Activated naive CD4-positive, alpha-beta T cell treated with anti-CD3 and anti-CD28 coated beads for 36 hours (primary cell): ENCODE measurements at places on chromosomes 13 and 19. TPM values are rescaled to one million over a fixed set of nuclear protein-coding genes. Genes with fewer than 3 reads are reported as not detected.

- H3K4me1 ChIP-seq, result no peaks in the 10 kb centered on the region
- no peak overlapping the region for H3K4me3 ChIP-seq
- H3K27me3 ChIP-seq, result no peaks in the 10 kb centered on the region
- H3K36me3 ChIP-seq, result no peaks in the 10 kb centered on the region
Measured at GRCh38 chr13:65653613-65654012, 1576.5 kb downstream of the PCDH9 start.

MYPOP gene
- 4.5 TPM for total RNA-seq

- peaks cover 30% of the 10 kb centered on the region for H3K4me1 ChIP-seq
- H3K27me3 ChIP-seq, result no peaks in the 10 kb centered on the region
Measured at GRCh38 chr19:1189419-1189818, 15.4 kb upstream of the SBNO2 start.

GRCh38 chr19:20662421-20663105 is 1.2 kb upstream of the ZNF626 start:
- H3K4me3 ChIP-seq, result no peak overlapping the region
- no peak overlapping the region for H3K27ac ChIP-seq
- peaks cover 50% of the 10 kb centered on the region for H3K36me3 ChIP-seq
- H3K27me3 ChIP-seq, result no peaks in the 10 kb centered on the region

TRPC4 gene
- total RNA-seq, result not detected

BRCA2 gene
- 21.3 TPM for total RNA-seq

- peaks cover 30% of the 10 kb centered on the region for H3K36me3 ChIP-seq
- peak; percentile 62 for DNase-seq
- H3K27ac ChIP-seq, result peak overlapping the region; percentile 69
- peak overlapping the region; percentile 71 for H3K4me3 ChIP-seq
Measured at GRCh38 chr19:19628501-19629134, 598 bp upstream of the LPAR2 start.

GRCh38 chr13:103931331-103931845 is 865.2 kb upstream of the SLC10A2 start:
- H3K27ac ChIP-seq, result no peak overlapping the region
- no peak overlapping the region for H3K4me3 ChIP-seq
- H3K27me3 ChIP-seq, result no peaks in the 10 kb centered on the region
- DNase-seq, result no peak
- no peaks in the 10 kb centered on the region for H3K36me3 ChIP-seq

CILP2 gene
- total RNA-seq, result 0.22 TPM

ZNF576 gene
- 11.7 TPM for total RNA-seq

GRCh38 chr13:108919036-108919907 is 289.9 kb downstream of the MYO16 start:
- DNase-seq, result no peak
- no peak overlapping the region for H3K4me3 ChIP-seq
- H3K27ac ChIP-seq, result no peak overlapping the region
- no peaks in the 10 kb centered on the region for H3K27me3 ChIP-seq
- no peaks in the 10 kb centered on the region for H3K36me3 ChIP-seq
- peaks cover 20% of the 10 kb centered on the region for H3K4me1 ChIP-seq

SHISA7 gene
- not detected for total RNA-seq

- H3K4me3 ChIP-seq, result no peak overlapping the region
- H3K4me1 ChIP-seq, result no peaks in the 10 kb centered on the region
- no peak overlapping the region for H3K27ac ChIP-seq
- no peak for DNase-seq
Measured at GRCh38 chr19:54888239-54888638, 14.2 kb downstream of the FCAR start.

DNA sequence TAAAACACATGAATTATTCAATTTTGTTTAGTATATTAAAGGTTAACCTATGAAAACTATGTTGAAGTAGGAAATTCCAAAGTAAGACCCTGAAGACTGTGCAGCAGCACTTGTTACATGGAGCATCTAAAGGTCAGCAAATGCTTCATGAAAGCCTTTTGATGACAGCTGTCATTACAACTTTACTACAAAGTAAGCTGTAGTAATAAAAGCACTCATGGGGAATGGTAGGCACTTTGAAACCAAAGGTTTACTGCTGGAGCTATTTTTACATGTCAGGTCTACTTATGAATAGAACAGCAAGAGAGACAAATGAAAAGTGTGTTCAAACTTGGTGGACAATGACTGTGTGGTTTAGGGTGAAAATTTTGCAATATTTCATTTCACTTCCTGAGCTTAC is 672.5 kb upstream of the PCDH20 start:
- H3K27me3 ChIP-seq, result no peaks in the 10 kb centered on the region
- DNase-seq, result no peak
- no peak overlapping the region for H3K27ac ChIP-seq

RCBTB2 gene
- 1.4 TPM for total RNA-seq

DNA sequence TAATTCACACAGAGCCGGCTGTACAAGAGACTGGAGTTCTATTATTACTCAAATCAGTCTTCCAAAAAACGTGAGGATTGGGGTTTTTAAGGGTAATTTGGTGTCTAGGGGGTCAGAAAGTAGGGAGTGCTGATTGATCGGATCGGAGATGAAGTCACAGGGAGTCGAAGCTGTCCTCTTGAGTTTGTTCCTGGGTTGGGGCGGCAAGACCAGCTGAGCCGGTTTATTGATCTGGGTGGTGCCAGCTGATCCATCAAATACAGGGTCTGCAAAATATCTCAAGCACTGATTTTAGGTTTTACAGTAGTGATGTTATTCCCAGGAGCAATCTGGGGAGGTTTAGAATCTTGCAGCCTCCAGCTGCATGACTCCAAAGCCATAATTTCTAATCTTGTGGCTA is 262.7 kb downstream of the KCNRG start:
- H3K27ac ChIP-seq, result no peak overlapping the region
- no peak overlapping the region for H3K4me3 ChIP-seq
- H3K27me3 ChIP-seq, result peaks cover 10% of the 10 kb centered on the region
- no peaks in the 10 kb centered on the region for H3K4me1 ChIP-seq

WDR18 gene
- 77.8 TPM for total RNA-seq

CCDC70 gene
- total RNA-seq, result not detected

GRCh38 chr13:42478531-42479156 is 95.3 kb upstream of the TNFSF11 start:
- no peaks in the 10 kb centered on the region for H3K27me3 ChIP-seq
- no peak overlapping the region for H3K27ac ChIP-seq
- H3K36me3 ChIP-seq, result no peaks in the 10 kb centered on the region
- no peak for DNase-seq
- peaks cover 17% of the 10 kb centered on the region for H3K4me1 ChIP-seq

DNA sequence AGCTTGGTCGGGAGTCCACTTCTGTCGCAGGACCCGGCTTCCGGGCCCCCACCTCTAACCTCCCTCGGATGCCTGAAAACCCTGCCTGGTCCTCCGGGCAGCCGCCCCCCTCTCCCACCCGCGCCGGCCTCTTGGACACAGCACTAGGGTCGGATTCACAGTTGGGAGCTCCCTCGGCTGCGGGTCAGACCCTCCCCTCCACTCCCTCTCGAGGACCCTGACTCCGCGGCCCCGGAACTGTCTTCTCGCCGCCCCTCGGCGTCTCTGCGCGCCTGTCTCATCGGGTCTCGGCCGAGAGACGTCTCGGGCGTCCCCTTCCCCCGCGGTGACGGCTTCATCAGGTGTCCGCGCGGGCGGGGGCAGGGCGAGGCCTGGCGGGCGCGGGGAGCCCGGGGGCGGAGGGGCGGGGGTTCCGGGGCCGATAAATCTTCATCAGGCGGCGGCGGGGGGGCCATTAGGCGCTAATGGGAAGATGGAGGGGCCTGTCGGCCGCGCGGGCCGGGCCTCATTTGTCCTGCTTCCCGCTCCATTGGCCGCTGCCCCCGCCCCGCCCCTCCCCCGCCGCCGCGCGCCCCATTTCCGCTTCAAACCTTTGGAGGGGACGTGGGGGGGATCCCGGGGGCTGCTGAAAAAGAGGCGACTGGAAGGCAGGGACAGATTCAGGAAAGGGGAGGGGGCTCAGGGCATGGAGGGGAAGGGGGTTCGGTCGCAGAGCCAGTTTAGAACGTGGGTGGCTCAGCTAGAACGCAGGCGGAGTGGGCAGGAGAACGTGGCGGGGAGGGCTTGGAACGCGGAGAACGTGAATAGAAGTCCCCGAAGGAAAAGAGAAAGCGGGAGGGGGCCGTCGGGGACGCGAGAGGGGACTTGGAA is 11.8 kb upstream of the ERFL start:
- H3K4me3 ChIP-seq, result peak overlapping the region; percentile 74
- no peaks in the 10 kb centered on the region for H3K27me3 ChIP-seq
- peaks cover 38% of the 10 kb centered on the region for H3K4me1 ChIP-seq
- peak overlapping the region; percentile 76 for H3K27ac ChIP-seq

DNA sequence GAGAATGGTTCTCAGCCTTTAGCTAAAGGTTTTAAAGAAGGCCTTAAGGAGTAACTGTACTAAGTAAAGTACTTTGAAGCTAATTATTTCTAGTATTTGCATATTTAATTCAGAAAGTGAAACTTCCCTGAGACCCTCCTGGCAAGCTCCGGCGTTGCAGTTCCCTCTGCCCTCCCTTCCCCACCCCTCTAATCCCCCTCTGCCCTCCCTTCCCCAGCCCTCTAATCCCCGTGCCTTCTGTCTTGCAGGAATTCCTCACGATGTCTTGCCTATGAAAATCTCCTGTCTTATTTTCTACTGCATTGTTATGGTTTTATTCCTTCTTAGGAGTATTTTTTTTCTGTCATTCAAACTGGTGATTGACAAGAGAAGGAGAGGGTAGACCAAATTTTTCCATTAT is 236.9 kb downstream of the COL4A1 start:
- H3K4me3 ChIP-seq, result no peak overlapping the region
- peaks cover 4% of the 10 kb centered on the region for H3K27me3 ChIP-seq
- DNase-seq, result no peak
- no peak overlapping the region for H3K27ac ChIP-seq
- no peaks in the 10 kb centered on the region for H3K36me3 ChIP-seq
- no peaks in the 10 kb centered on the region for H3K4me1 ChIP-seq

GRCh38 chr19:43438291-43439031 is 23.8 kb downstream of the TEX101 start:
- H3K27me3 ChIP-seq, result no peaks in the 10 kb centered on the region
- peak; percentile 43 for DNase-seq
- H3K36me3 ChIP-seq, result no peaks in the 10 kb centered on the region
- no peak overlapping the region for H3K4me3 ChIP-seq
- H3K4me1 ChIP-seq, result peaks cover 27% of the 10 kb centered on the region

GRCh38 chr19:55694656-55695491 is 19.8 kb downstream of the EPN1 start:
- H3K4me3 ChIP-seq, result no peak overlapping the region
- no peaks in the 10 kb centered on the region for H3K27me3 ChIP-seq
- H3K36me3 ChIP-seq, result peaks cover 16% of the 10 kb centered on the region
- H3K27ac ChIP-seq, result no peak overlapping the region
- H3K4me1 ChIP-seq, result no peaks in the 10 kb centered on the region

DNA sequence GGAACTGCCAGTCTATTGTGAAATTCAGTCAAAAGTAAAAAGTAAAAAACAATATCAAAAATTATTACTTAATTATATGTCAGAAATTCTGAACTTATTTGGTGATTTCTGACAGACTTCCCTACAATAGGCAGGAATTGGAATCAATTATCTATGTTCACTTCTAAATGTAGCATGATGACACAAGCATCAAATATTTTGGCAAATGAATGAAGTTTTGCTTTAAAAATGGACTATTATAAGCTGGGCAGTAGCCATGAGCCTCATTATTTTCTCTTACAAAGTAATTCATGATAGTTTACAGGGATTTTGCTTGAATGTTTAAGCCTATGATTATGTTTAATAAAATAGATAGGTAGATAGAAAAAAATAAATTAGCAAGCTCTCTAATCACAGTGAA is 582.6 kb downstream of the SLITRK6 start:
- no peak overlapping the region for H3K27ac ChIP-seq
- DNase-seq, result no peak
- H3K36me3 ChIP-seq, result no peaks in the 10 kb centered on the region
- no peak overlapping the region for H3K4me3 ChIP-seq
- H3K27me3 ChIP-seq, result no peaks in the 10 kb centered on the region
- H3K4me1 ChIP-seq, result no peaks in the 10 kb centered on the region

DNA sequence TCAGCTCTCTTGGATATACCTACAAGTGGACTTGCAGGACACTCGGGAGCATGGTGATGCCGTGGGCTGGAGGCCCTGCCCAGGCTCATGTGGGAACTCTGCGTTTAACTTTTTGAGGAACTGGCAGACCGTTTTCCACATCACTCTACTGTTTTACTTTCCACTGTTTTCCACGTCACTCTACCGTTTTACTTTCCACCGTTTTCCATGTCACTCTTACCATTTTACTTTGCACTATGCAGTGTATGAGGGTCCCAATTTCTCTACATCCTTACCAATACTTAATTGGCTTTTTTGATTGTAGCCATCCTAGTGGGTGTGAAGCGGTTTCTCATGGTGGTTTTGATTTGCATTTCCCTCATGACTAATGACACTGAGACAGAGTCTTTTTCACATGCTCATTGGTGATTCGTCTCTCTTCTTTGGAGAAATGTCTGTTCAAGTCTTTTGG is 40.5 kb downstream of the GATAD2A start:
- no peak overlapping the region for H3K4me3 ChIP-seq
- H3K4me1 ChIP-seq, result peaks cover 75% of the 10 kb centered on the region
- DNase-seq, result peak; percentile 52
- no peaks in the 10 kb centered on the region for H3K27me3 ChIP-seq

GRCh38 chr13:98072476-98072875 is 70.4 kb upstream of the FARP1 start:
- DNase-seq, result no peak
- H3K36me3 ChIP-seq, result no peaks in the 10 kb centered on the region
- no peak overlapping the region for H3K27ac ChIP-seq
- no peak overlapping the region for H3K4me3 ChIP-seq
- H3K4me1 ChIP-seq, result no peaks in the 10 kb centered on the region

ZNF714 gene
- total RNA-seq, result 21.1 TPM

GRCh38 chr19:4367781-4368127 is 24.4 kb downstream of the MPND start:
- H3K4me1 ChIP-seq, result peaks cover 36% of the 10 kb centered on the region
- DNase-seq, result no peak
- no peak overlapping the region for H3K4me3 ChIP-seq
- peak overlapping the region; percentile 75 for H3K27ac ChIP-seq
- peaks cover 2% of the 10 kb centered on the region for H3K36me3 ChIP-seq
- no peaks in the 10 kb centered on the region for H3K27me3 ChIP-seq

GRCh38 chr19:49894879-49895565 is 1.7 kb downstream of the IL4I1 start:
- peaks cover 34% of the 10 kb centered on the region for H3K4me1 ChIP-seq
- peak overlapping the region; percentile 36 for H3K4me3 ChIP-seq
- peak; percentile 43 for DNase-seq
- no peaks in the 10 kb centered on the region for H3K27me3 ChIP-seq
- no peaks in the 10 kb centered on the region for H3K36me3 ChIP-seq
- H3K27ac ChIP-seq, result peak overlapping the region; percentile 97

DNA sequence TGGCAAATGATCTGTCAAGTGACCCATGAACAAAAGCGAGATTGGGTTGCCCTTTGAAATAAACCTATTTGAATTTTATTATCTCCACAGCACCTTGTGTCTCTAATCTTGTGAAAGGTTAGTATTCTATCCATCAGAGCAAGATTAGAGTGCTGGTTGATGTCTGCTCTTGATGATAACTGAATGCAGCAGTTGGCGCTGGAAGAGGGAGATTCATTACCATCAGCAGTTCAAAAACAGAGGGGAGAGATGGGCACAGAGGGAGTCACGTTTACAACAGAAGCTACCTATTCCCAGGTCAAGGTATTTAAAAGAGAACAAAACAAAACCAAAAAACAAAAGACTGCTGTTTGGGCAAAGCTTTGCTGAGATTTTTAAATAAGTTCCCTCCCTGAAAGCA is 588.1 kb downstream of the GPC6 start:
- no peaks in the 10 kb centered on the region for H3K36me3 ChIP-seq
- H3K4me1 ChIP-seq, result no peaks in the 10 kb centered on the region
- no peak for DNase-seq
- peaks cover 20% of the 10 kb centered on the region for H3K27me3 ChIP-seq
